NCI-H510A treated with DMSO at 0.1 percent for 48 hours (cell line): ENCODE measurements at places on chromosomes 1 and 21.

DNA sequence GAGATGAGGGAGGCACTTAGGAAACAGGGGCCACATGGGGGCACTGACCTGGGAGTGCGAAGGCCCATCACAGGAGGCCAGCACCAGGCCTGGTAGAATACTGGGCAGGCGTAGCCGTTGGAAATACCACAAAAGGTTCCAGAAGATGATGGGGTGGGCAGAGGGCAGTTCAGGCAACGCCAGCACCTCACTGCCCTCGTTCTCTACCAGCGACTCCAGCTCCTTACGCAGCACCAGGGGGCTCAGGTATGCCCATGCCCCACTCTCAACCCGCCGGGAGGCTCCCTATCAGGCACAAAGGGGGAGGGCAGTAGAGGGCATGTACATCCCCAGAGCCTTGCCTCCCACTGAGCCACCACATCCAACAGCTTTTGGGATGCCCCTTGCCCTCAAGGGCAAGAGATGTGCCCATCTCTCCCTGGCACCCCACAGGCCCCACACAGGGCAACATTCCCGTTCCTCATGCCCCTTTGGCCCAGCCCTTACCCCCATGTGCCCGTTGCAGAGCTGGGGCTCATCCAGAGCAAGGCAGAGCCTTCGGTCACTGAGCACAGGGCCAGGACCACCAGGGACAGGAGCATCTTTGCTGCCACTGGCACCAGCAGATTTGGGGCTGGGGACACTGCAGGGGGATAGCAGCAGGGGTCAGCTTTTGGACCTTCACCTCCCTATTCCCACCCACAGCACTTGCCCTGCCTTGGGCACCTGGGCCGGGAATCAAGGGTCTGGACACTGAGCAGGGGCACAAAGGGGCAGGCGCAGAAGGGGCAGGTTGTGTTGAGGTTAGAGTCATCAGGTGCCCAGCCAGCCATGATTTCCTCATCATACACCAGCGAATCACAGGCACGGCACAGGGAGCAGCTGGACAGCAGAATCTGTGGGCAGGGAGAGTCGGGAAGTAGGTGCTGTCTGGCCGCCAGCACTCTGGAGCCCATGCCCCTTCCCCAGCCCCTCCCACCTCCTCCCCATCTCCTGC lies 9.7 kb upstream of the GATAD2B start:
- DNase-seq, result no peak

DNA sequence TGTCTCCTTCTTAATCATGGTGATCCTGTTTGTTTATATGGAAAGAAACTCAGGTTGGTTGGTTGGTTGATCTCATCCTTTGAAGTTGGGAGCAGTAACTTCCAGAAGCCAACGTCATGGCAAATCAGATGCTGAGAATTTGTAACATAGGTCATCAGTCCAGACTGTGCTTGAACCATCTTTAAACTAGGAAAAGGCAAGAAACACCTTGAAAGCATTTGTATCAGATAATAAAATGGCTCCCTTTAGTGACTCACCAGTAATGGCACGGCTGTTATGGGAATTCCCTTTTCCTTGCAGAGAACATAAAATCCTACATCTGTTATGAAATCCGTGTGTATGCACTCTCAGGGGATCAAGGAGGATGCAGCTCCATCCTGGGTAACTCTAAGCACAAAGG lies 58.1 kb downstream of the SERBP1 start:
- DNase-seq, result no peak

DNA sequence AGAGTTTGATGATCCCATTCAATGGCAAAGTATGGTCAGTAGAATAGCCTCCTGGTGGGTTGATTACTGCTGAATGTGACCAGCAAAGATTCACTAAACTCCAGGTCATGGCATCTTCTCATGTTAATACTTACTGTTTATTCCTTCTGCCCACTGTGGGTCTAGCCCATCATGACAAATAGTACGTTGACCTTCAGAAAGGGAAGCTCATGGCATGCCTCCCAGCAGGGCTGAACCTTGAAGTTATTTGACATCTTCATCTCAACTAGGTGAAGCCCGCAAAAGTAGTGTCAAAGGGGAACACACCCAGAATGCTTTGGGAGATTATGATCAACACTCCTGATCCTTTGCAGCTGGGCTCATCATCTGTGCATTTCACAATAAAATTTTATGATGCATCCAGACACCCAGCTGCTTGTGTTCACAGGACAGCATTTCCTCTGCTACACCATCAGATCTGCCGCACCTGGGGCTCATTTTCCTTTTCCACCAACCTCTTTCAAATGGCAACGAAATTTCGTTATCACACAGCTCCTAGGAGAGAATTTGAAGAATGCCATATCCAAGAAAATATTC lies 49.6 kb downstream of the HLX start:
- no peak for DNase-seq

GRCh38 chr1:56437959-56438358 lies 141.4 kb downstream of the PLPP3 start:
- no peak for DNase-seq

GRCh38 chr1:5304702-5305101 lies 650.3 kb downstream of the AJAP1 start:
- DNase-seq, result no peak

- DNase-seq, result peak; percentile 77
Measured at GRCh38 chr1:177122461-177123251, 41.9 kb downstream of the ASTN1 start.

- DNase-seq, result no peak
Measured at GRCh38 chr1:24373710-24374109, 39.9 kb downstream of the STPG1 start.

- peak; percentile 19 for DNase-seq
Measured at GRCh38 chr1:229088711-229089110, 182.2 kb upstream of the RAB4A start.
